ENCODE measurements at places on chromosomes 4 and X. TPM values are rescaled to one million over a fixed set of nuclear protein-coding genes. Genes with fewer than 3 reads are reported as not detected.
A peak's percentile ranks its signal among the peaks of the same experiment; 100 is the strongest.

- DNase-seq: no peak
Observed at GRCh38 chr4:185735866-185736400, 76.1 kb downstream of the SORBS2 start.

- DNase-seq: peak; percentile 37
Observed at GRCh38 chr4:83890231-83890630, 354.3 kb downstream of the GPAT3 start.

DNA sequence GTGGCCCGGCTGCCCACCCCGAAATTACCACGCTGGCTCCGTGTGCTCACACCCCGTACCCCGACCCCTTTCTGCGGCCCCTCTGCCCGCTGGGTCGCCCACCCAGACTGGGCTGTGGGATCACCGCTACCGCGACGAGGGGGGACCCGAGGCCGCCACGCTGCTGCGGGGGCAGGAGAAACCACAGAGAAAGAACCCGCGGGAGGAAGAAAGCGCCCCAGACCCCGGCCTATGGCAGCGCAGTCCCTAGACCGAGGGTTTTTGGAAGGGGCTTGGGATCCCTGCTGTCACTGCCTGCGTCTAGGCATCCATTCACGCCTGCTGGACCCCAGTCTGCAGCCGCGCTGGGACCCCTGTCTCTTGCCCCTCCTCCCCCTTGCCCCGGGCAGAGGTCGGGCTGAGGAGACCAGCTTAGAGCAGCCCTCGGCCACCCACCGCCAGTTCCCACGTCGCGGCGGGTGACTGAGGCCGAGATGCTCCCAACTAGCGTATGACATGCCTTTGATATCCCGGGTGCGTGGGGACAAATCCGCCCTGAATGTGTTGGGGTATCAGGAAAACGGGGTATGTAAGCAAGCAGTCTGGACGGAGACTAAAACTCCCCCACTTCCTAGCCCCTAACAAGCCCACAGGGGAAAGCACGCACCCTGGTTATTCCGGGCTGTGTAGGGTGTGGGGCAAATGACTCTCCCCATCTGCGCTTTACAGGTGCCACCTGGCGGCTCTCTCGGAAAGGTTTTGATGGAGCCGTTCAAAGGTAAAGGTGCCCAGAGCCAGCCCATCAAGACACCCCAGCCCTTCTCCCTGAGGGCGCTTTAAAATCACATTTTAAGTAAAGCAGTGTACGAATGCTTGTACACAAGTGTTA, 862 bp upstream of the INPP4B start:
- peak; percentile 30 for DNase-seq

ETDB gene
- not detected for total RNA-seq

DNA sequence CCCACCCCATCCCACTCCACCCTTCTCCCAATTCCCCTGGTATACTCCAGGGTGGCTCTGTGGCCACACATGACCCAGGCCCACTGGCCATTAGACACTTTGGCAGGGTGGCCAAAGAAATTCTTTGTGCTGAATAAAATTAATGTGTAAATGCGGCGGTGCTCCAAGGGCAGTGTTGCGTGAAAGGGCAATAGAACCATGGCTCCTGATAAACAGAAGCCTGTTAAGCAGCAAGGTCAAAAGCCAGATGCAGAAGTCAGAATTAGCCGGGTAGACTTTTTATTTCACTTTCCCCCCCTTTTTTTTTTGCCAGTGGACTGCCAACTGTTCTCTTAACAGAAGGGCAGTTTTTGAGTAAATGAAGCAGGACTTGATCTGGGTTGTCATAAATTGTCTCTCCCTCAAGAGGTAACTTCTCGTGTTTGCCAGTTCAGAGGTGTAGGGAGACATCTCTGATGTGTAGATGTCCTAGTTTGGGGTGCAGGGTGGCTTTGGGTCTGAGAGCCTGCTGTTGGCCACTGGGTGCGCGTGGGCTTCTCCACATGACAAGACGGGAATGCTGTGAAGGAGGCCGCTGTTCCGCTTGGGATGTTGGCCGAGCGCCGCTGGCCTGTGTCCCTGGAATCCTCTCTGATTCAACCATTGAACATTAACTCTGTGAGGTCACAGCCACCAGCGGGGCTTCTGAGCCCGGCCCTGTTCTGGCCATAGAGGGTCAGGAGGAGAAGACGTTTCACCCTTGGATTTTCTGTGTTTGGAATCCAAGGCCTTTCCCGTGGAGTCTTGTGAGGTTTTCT, 139.5 kb downstream of the TBL1X start:
- peak; percentile 74 for DNase-seq
